ENCODE measurements at places on chromosomes 6 and 20.

DNA sequence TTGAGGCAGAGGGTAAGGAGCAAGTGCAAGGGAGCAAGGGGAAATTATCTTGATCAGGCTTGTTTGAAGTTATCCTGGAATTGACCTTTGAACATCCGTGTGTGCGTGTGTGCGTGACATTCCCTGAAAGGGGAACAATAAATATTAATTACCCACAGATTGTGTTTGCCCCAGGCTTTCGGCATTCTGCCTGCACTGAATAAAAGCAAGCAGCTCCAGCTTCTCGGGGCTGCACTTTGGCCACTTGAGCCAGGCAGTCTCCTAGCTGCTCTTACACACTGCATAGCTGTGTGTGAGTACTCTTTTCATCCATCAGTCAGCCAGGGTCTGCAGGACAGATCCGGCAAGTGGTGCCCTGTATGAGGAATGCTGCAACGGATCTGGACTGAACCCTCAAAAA is 107.7 kb upstream of the BTN3A2 start:
- no peak for DNase-seq

GRCh38 chr6:133467982-133468380 is 226.8 kb downstream of the EYA4 start:
- no peak for DNase-seq

- no peak for DNase-seq
Observed at GRCh38 chr6:156852147-156852857, 75.1 kb downstream of the ARID1B start.

DNA sequence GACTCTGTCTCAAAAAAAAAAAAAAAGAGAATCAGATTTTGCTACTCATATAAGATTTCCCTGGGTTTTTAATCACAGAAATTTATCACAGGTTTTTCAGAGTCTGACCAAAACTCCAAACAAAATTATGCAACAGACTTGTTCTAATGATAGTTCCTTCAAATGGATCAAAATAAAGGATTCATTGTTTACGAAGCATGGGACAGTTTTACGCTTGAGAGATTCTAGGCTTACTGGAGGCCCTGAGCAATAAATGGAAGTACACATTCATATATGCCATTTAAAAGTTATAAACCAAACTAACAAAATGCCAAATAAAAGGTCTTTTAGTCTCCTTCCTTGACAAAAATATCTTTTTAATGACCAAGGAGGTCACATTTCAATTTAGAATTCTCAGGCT is 245.1 kb upstream of the KCNQ5 start:
- no peak for DNase-seq

Measured in fibroblast of the conjunctiva (primary cell).